Activated T-cell treated with anti-CD3 and anti-CD28 coated beads for 24 hours (primary cell): ENCODE measurements at places on chromosomes 4 and X.

DNA sequence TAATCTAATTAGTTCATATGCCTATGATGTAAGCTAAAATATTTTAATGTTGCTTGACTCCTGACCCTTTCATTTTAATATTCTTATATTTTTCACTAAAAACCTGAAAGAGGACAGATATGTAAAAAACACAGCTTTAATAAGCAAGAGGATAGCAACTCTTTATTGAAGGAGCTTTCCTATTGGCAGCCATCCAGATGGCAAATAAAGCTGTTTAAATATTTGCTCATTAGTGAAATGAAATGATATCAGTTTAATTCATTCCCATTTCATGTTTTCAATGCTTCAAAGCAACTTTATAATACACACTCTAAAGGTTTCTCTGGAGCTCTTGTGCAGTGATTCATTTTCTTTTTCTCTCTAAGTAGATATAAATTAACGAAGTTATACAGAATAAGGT lies 473.4 kb downstream of the PCDH7 start:
- DNase-seq: no peak

GRCh38 chr4:5711479-5712184 lies 631 bp downstream of the EVC start:
- no peak for DNase-seq

DNA sequence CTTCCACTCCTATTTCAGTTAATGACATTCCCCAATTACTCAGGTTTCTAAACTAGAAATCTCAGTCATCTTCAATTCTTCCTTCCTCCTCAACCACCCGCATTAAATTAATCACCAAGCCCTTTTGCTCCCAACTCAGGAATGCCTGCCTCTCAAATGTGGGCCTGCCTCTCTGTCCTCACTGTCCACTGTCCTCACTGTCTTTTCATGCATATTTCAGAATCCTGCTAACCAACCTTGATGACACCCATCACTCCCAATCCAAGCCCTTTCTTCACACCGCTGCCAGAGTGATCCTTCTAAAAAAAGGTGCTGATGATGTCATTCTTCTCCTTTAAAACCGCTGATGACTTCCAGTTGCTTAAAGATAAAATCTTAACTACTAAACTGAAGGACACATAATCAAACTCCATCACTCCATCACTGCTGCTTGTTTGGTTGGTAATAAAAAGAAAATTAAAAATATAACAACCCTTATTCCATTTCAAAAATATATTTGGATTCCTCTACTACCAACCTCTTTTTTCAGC lies 5.1 kb upstream of the APBB2 start:
- DNase-seq: no peak

- DNase-seq: no peak
Measured at GRCh38 chr4:65623506-65623905, 46.8 kb downstream of the EPHA5 start.

GRCh38 chr4:144376866-144377265 lies 236.3 kb upstream of the GYPA start:
- no peak for DNase-seq

- no peak for DNase-seq
Measured at GRCh38 chrX:17741123-17741511, 3.8 kb downstream of the SCML1 start.

DNA sequence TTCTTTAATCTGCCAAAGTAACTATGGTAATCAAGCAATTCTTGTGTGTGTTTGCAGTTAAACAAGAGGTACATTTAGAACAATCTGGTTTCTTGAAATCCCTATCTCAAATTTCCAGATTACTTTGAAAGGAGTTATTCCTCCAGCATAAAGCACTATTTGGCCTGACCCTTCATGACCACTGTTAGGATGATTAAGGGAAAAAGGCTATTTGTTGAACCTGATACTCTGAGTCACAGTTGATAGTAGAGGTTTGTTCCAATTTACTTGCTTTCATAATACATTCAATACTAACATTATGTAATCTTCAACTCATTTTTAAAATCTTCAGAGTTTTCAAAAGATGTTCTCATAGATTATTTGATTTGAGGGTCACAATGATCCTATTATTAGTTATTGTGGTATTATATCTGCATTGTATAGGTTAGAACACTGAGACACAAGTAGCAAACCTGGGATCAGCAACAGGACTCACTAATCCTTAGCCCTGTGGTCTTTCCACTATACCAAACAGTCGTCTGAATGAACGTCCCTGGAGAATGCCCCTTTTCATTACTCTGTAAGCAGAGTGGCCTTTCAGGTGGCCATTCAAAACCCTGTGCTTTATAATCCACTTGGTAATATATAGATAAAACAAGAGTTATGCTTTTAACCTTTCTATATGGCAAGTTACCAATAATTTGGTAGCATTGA lies 8.1 kb upstream of the NDST4 start:
- DNase-seq: no peak

GRCh38 chr4:68349279-68349648 lies 626 bp downstream of the YTHDC1 start:
- peak; percentile 6 for DNase-seq

DNA sequence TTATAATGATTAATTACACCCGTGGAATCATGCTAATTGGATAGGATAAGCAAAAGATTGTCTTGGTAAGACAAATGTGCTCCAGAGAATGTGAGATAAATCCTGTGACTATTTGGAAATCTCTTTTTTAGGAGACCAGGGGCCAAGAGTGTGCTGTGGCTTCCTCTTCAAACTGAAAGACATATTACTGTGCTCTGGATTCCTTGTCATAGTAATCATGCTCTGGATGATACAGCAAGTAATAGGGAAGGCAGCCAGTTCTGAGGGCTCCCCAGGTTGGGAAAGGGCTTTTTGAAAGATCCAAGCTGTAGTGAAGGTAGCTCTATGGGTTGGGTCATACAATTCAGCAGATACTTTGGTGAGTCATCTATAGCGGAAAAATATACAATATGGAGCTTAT lies 600.5 kb downstream of the PCDH18 start:
- no peak for DNase-seq

GRCh38 chr4:82728301-82728700 lies 70.3 kb downstream of the SCD5 start:
- DNase-seq: no peak

- no peak for DNase-seq
Measured at GRCh38 chr4:945274-946102, 13.2 kb downstream of the TMEM175 start.

GRCh38 chrX:11702965-11703631 lies 37.4 kb upstream of the ARHGAP6 start:
- DNase-seq: no peak

DNA sequence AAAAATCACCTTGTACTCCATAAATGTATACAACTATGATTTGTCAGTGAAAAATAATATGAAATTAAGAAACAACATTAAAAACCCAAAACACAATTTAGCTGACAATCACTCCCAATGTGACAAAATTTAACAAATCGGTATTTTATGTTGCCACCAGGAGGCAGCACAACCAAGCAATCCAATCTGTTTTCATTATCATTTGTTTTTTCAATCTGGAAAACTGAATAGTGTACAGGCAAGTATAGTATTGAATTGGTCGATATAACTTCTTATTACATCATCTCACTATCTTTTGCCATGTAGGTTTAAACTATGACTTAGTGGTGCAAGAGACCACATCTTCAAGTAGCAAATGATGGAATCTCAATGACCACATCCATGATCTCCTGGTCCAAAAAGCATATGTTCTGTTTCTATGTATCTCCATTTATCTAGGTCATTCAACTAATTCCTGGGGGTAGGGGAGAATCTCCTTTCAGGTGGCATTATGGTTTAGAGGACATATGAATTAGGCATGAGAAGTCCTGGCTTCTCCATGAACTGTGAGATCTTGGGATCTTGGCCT lies 112.9 kb upstream of the AGA start:
- no peak for DNase-seq

GRCh38 chrX:33989936-33990335 lies 142.2 kb downstream of the FAM47A start:
- DNase-seq: no peak

GRCh38 chr4:4529392-4529791 lies 12.5 kb downstream of the STX18 start:
- DNase-seq: no peak

DNA sequence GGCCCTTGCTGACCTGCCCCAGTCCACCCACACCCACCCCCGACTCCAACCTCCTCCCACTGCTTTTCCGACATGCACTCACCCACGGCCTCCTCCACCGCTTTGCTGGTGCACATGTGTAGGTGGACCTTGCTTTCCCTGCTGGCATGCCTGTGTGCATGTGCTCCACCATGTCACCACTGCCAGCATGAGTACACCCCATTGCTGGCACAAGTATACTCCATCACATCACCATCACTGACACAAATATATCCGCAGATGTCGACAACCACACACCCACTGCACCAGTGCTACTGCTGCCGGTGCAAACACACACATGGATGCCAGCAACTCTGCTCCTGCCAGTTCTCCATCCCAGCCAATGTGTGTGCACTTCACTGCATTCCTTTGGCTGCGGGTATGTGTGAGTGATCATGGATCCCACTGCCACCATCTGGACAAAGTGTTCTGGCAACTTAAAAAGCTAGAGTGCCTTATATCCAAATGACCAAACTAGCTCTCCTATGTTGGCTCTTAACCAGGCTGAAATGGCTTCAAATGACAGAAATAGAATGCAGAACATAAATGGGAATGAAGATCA lies 1072.3 kb downstream of the RAPGEF2 start:
- no peak for DNase-seq

GRCh38 chr4:68287704-68288392 lies 42.4 kb upstream of the TMPRSS11B start:
- no peak for DNase-seq

DNA sequence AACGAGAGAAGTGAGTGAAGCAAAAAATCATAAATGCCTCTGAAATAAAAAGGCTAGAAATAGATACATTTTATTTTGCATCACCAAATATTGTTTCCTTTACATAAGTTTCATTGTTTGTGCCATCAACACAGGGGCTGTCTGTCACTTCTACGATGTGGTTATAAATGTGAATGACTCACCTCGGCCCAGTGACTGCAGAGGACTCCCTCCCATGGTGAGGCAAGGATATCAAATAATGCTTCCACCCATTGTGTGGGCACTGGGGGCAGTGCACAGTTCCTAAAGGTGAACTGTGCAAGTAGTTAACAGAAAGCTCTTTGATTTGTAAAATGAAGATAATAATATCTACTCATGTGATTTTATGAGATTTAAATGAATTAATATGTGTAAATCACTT lies 230.3 kb upstream of the NEIL3 start:
- no peak for DNase-seq
